Stimulated activated naive CD4-positive, alpha-beta T cell (primary cell): ENCODE measurements at places on chromosomes 1 and 21.

GRCh38 chr1:15700508-15700907, 16.4 kb downstream of the PLEKHM2 start:
- no peak for DNase-seq

GRCh38 chr1:46747683-46748288, 28.9 kb upstream of the EFCAB14 start:
- DNase-seq = no peak

GRCh38 chr21:43654806-43655489, 4.3 kb downstream of the HSF2BP start:
- DNase-seq = no peak

DNA sequence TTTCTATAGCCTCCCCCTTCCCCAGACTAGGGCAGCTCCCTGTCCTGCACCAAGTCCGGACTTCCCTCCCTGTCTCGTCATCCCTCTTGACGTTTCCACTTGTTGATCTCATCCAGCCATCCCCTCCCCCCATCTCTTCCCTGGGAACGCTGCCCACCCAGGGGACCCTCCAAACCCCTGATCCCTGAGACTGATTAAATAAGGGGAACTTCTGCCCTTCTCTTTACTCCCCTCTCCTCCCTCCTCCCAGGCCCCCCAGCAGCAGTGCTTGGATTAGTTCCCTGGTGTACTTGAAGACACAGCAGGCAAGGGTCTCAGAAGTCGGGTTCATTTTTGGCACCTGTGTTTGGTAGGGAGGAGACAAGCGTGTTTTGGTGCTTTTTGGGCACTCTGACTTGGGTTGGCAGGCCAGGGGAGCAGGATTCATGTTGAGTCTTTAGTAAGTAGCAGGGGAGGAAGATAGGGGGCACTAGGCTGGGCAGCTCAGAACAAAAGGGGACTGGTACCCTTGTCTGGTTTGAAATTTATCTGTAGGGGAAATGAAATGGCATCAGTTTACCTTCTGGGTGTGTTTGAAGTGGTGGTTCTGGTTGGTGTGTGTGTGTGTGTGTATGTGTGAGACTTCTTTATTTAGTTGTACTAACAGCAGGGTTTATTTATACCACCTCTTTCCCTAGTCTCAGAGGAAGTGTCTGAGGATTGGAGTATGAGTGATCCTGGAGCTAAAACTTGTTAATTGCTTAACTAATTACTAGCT, 11.1 kb downstream of the VANGL2 start:
- no peak for DNase-seq

GRCh38 chr1:40708750-40709099, 17.2 kb downstream of the NFYC start:
- peak; percentile 22 for DNase-seq

- no peak for DNase-seq
Measured at GRCh38 chr1:54842206-54842915, 41.2 kb upstream of the TTC22 start.

GRCh38 chr1:236421850-236422516, 27.9 kb downstream of the EDARADD start:
- DNase-seq = no peak

- no peak for DNase-seq
Measured at GRCh38 chr1:29767769-29768425, 531.6 kb downstream of the PTPRU start.

GRCh38 chr1:169527451-169528214, 41.9 kb upstream of the SLC19A2 start:
- no peak for DNase-seq

GRCh38 chr1:7953850-7954609, 7.5 kb upstream of the PARK7 start:
- DNase-seq = peak; percentile 50

DNA sequence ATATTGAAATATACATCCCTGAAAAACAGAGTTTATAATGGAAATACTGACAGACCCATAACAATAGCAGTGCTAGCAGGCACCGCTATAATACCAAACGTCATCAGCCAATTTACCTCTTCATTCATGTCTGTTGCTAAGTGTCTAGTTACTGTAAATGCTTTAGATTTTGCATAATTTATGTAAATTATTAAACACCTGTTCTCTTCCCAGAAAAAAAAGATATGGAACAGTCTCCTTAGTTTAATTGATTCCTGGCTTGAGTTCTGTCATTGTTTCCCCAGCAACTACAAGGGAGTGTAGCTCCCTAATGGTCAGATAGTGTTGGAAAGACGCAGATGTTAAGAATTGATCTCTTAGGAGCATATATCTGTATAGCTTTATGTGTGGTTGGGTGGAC, 817.9 kb upstream of the ADGRL2 start:
- DNase-seq = no peak

- no peak for DNase-seq
Measured at GRCh38 chr1:33599516-33600115, 127.2 kb downstream of the ZSCAN20 start.

DNA sequence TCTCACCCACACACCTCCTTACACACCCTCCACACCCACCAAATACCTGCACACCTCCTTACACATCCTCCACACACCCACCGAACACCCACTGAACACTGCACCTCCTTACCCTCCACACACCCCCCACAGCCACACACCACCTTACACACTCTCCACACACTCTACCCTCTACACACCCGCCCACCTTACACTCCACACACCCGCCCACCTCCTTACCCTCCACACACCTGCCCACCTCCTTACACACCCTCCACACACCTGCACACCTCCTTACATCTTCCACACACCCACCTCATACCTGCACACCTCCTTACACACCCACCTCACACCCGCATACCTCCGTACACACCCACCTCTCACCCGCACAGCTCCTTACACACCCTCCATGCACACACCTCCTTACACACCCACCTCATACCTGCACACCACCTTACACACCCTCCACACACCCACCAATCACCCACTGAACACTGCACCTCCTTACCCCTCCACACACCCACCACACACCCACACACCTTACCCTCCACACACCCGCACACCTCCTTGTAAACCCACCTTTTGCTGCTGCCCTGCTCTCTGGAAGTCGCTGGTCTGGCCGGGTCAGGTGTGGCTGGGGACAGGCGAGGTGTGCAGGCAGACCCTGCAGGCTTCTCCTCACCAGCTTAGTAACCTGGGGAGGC, 38.5 kb downstream of the COQ8A start:
- no peak for DNase-seq

- DNase-seq = no peak
Measured at GRCh38 chr1:55894521-55894920, 679.4 kb upstream of the USP24 start.

GRCh38 chr1:87064986-87065385, 150.6 kb downstream of the HS2ST1 start:
- DNase-seq = no peak

DNA sequence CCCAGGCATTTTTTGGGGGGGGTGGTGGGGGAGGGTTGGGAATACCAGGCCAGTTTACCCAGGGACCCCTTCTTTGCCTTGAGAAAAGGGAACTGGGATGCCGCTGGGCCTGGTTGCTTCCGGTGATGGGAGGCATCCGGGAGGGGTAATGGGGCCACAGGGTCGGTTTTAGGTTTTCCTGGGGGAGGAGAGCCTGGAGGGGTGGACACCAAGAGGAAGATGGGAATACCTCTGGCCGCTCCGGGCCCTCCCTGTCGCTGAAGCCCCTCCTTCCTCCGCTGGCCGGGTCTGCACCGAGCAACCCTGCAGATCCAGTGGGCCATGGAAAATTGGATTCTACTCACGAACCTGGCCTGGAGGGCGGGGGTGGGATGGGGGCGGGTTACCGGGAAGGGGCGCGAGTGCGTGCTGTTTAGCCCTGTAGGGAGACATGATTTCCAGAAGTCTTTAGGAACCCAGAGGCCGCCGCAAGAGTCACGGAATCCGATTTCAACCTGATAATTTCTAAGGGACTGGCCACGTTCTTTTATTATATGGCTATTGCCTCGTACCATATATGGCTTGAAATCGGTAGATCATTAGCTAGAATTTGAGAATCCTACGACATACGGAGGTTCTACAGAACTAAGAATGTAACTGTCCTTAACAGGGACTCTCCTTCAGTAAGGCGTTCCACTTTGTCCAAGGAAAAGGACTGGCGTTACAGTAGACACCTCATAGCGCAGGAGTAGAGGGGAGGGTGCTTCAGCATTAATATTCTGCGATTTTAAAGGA, 749 bp downstream of the AKIRIN1 start:
- DNase-seq = no peak

GRCh38 chr1:32904797-32905196, 3.6 kb upstream of the TMEM54 start:
- DNase-seq = no peak

DNA sequence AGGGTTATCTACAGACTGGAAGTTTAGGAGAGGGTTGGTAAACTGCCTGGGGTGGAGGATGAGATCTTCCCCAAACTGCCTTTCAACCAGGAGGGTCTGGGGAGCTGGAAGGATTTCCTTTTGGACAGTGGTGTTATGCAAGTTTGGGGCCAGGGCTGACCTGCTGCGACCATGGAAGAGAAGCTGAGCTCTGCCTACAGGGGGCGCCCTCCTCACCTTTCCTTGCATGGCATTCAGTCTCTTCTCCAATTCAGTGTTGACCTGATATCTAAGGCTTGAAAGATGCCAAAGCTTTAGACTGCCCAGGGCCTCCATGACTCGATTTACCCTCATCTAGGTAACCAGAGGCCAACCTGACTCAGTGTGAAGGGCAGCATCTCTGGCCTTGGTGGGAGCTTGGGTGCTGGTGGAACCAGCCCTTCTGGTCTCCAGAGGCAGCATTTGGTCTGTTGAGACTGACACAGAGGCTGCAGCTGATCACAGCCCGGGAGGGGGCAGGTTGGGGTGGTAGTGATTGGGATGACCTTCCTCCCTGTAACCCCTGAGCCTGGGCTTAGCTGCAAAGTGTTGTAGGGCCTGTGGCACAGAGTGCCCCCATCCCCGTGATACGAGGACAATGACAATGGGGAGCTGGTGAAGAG, 170.0 kb downstream of the GRIK3 start:
- no peak for DNase-seq

DNA sequence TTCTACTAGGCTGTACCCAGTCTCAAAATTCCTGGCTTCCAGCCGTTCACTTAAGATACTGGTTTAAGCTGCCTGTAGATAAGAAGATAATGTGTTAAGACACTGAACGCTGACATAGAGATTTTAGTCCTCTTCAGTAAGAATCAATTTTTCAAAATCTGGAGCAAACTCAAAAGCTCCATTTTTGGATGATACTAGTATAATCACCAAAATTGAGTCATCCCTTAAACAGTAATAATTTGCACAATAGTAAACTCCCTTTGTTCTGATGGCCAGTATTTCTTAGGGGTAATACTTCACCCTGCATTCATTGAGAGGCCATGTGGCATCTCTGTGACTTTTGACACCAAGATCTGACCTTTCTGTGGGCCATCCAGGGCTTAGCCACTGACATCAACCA, 299.8 kb upstream of the USP25 start:
- no peak for DNase-seq

DNA sequence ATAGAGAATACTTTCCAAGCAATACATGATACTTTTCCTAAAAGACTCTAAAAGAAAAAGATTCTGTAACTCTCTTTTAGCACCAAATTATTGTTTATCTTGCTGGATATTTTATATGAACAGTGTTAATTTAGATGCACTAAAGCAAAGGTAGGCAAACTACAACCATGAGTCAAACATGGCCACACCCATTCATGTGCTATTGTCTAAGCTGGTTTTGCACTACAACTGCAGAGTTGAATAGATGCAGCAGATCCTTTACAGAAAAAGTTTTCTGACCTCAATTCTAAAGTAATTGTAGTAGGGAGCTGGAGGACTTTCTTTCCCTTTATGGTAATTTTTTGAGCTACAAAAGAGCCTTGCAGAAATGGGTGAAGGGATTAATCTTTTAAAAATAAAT, 19.4 kb downstream of the BLZF1 start:
- no peak for DNase-seq

GRCh38 chr1:101166583-101167120, 70.2 kb upstream of the S1PR1 start:
- no peak for DNase-seq

DNA sequence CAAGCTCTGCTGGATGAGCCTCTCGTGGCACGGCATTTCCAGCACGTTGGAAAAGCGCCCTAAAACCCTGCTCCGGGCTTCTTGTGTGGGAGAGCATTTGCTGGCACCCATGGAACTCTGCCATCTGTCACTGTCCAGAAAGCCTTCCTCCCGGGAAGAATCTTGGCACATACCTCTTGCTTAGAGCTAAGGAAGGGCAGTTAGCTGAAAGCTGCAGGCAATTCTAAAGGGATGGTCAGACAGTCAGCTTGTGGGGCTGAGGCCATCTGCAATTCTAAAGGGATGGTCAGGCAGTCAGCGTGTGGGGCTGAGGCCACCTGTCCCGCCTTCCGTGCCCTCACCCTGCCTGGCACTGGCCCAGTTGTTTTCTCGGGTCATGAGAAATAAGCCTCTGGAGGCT, 139.0 kb upstream of the TMEM51 start:
- no peak for DNase-seq
